ENCODE measurements at places on chromosomes 7 and 10.

- DNase-seq: no peak
These were observed 22.8 kb upstream of the LANCL2 start for GRCh38 chr7:55342216-55342871.

DNA sequence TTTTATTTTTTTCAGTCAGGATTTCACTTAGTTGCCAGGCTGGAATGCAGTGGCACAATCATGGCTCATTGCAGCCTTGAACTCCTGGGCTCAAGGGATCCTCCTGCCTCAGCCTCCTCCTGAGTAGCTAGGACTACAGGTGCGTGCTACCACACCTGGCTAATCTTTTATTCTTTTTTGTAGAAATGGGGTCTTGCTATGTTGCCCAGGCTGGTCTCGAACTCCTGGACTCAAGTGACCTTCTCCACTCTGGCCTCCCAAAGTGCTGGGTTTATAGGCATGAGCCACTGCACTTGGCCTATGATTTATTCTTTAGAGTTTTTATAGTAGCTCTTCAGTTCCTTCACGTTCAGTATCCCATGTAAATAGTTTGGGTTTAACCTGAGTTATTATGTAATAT lies 5.5 kb downstream of the SND1 start:
- no peak for DNase-seq

GRCh38 chr7:84412161-84412969 lies 217.8 kb upstream of the SEMA3A start:
- DNase-seq: no peak

DNA sequence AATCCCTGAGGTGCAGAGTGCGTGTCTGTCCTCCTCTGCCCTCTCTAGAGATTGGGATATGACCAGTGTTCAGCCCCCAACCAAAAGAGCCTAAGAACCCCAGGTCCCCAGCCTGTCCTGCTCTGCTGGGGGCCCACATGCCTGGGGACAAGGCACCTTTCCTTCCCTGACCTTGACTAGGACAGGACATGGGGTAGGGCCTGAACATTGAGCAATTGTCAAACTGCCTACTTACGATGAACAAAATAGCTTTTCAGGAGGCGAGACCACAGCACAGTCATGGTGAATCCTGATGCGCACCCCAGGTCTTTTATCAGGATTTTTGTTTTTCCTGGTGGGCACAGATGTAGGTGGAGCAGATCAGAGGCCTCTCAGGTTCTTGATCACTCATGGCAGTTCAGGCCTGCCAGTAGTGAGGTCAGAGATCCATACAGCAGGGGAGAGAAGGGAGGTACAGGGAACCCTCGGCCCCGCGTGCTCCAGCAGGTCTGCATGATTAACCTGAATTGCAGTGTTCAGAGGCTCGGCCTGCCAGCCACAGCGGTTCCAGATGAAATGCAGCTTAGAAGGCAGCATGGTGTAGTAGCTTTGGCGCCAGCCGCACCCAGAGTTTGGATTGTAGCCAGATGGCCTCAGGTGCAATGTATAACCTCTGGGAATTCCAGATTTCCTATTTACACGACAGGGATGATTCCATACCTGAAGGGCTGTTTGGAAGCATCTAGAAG lies 191.3 kb downstream of the CUX1 start:
- no peak for DNase-seq

- no peak for DNase-seq
These were observed 27.1 kb upstream of the TTYH3 start for GRCh38 chr7:2604608-2605174.

DNA sequence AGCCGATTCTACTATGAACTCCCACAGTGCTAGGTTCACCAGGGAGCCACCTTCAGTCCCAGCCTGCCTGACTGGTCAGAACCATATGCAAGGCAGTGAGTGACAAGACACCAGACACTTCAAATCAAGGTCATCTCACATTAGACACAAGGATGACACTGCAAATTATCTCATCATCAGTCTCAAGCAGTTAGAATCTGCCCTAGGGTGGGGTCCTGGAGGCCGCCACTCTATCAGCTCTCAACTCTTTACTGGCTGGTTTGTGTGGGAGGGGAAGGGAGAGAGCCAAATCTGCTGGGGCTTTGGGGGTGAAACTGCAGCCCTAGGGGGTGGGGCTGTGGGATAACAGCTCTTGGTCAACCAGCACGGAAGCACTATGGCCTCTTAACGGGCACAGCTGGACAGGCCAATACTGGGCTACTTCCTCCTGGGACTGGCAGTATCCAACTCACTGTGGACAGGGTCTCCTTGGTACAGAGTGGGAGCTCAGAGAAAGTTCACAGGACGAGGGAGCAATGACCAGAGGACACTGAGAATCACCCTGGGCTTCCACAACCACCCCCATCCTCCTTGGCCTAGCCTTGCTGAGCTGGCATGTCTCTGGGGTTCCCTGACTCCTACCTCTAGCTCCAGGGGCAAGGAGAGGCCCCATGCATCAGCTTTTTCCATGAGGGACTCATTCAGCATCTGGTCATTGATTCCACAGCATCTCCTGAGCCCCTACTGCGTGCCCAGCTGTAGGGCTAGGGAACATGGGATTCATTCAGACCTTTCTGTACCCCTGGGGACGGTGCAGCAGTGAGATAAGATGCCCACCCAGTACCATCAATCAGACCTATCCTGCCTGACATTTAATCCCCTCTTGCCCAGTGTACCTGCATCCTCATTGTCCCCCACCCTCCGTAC lies 5.4 kb downstream of the GPRIN2 start:
- DNase-seq: no peak

DNA sequence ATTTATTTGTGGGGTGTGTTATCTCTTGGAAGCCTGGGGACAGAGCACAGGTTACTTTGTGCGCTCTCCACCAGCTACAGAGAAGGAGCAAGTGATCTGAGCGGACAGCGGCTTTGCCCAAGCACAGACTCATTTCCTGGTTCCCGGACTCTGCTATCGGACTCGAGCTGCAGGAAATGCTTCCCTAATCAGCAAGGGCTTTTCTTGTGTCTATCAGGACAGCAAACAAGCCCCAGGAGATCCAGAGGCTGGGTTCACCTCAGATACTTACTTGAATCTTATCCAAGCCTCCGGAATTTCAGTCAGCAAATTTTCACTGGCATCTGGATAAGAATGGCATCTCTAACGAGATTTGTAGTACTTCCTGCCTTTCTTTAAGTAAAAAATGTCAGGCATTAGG lies 27.8 kb downstream of the MRC1 start:
- no peak for DNase-seq

DNA sequence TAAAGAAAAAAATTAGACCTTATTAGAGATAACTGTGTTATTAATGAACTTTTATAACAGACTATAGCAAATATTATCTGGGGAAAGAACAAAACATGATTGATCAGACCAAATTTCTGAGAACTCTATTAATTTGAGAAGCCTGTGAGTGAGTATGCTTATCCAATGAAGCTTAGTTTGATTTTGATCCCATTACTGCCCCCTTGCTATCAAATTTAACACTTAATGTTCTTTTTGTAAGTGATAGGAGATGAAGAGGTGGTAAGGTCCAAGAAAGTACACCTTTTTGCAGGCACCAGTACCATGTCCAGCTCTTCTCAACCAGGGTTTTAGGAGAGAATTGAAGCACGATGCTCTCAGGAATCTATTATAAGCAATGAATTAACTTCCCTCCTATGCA lies 49.9 kb downstream of the ZNF365 start:
- DNase-seq: no peak

- no peak for DNase-seq
These were observed 139.2 kb upstream of the RET start for GRCh38 chr10:42937649-42938180.

DNA sequence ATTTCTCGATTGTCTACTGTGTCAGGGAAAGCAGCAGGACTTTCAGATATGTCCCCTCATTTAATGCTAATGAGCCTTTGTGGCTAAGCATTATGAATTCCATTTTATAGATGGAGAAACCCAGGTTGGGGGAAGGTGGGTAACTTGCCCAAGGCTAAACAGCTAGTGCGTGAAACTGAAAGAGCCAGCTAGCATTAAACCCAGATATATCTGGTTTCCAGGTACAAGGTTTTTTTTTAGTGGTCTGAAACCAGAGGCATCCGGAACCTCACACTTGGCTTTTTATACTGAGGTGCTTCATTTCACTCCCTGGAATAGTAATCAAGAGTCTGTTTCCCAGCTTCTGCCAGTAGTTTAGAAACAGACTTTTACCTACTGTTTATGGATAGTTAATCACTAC lies 694.8 kb downstream of the PHTF2 start:
- no peak for DNase-seq

DNA sequence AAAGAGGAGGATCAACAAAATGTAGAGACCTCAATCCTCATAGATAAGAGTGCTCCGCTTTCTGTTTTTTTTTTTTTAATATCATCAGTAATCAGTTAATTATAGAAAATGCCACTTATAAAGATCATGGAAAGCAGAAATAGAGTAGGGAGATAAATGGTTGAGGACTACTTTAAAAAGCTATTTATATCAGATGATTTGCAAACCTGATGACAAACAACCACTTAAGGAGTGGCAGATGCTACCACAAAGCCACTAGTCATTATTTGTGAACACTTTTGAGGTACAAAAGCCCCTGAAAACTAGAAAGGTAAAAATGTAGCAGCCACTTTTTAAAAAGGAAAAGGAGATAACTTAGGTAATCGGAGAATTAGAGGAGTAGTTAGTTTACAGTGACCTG lies 99.0 kb upstream of the CYP26C1 start:
- no peak for DNase-seq

GRCh38 chr7:8998762-8999161 lies 565.4 kb downstream of the NXPH1 start:
- no peak for DNase-seq

GRCh38 chr7:92133133-92133736 lies 1.0 kb downstream of the CYP51A1 start:
- no peak for DNase-seq

GRCh38 chr10:79327090-79327457 lies 20.2 kb upstream of the PPIF start:
- no peak for DNase-seq

GRCh38 chr7:11786186-11786585 lies 45.8 kb downstream of the THSD7A start:
- DNase-seq: no peak

DNA sequence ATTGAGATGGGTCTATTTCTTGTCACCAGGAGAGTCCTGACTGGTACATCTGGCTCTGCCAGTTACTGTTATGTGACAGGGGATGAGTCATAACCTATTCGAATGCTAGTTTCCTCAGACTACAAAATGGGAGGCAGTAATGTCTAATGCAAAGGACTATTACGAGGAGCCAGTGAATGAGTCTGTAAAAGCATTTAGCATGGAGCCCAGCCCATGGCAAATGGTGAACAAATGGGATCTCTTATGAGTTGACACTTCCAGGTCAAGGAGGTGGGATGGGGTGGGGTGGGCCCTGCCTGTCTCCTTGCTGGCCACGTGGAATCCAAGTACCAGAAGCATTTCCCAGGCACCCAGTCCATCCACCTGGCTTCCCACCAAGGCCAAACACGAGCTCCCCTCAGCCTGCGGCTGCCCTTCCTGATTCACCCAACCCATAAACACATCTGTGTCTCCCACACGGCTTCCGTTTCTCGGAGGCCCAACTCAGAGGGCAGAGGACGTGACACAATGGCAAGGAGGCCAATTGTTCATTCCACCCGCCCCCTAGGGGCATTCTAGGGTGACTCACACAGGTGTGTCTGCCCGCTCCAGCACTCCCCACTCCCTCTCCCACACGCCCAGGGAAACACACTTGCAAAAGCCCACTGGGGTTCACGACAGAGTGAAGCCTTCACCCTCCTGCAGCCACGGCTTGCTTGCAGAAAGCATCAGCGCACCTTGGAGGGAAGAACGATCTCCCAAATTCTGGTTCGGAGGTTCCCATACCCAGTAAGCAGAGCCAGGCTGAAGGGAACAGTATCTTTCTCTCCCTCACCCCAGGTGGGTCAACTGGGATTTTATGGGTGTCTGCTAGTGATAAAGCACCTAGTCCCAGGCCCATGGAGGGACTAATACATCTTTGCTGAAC lies 109.8 kb downstream of the SH3PXD2A start:
- DNase-seq: no peak

- DNase-seq: no peak
These were observed 4.7 kb downstream of the LRWD1 start for GRCh38 chr7:102469351-102469971.

- DNase-seq: no peak
These were observed 155.0 kb upstream of the RHOBTB1 start for GRCh38 chr10:61098966-61099365.

- no peak for DNase-seq
These were observed 28.4 kb upstream of the PRKAG2 start for GRCh38 chr7:151905353-151905752.

- DNase-seq: no peak
These were observed 85.9 kb downstream of the USP6NL start for GRCh38 chr10:11525503-11525902.

DNA sequence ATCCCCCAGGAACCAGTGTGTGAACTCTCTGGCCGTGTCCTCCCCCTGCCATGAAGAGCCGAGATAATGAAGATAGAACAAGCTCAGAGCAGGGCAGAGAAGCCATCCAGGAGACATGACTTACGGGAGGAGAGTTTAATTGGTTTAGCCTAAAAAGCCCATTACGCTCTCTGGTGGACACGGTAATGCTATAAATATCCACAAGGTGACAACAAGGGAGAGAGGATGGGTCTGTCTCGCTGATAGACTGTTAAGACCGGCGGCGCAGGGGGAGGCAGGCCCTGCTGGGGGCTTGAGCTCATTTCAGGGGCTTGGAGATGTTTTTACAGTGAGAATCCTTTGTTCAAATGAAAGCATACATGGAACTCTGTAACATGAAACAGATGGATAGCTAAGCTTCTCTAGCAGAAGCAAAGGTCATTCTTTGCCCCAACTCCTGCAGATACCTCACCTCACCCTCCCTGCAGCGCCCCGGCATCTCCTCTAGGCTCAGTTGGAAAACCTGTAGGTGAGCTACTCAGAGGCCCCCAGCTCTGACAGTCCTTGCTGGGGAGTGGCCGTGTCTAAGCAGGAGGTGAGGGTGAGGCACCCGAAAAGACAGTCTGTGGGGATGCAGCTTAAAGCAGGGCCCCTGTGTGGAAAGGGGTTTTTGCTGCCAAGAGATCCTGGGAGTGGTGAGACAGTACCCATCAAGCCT lies 40.8 kb upstream of the LOXL4 start:
- DNase-seq: no peak

DNA sequence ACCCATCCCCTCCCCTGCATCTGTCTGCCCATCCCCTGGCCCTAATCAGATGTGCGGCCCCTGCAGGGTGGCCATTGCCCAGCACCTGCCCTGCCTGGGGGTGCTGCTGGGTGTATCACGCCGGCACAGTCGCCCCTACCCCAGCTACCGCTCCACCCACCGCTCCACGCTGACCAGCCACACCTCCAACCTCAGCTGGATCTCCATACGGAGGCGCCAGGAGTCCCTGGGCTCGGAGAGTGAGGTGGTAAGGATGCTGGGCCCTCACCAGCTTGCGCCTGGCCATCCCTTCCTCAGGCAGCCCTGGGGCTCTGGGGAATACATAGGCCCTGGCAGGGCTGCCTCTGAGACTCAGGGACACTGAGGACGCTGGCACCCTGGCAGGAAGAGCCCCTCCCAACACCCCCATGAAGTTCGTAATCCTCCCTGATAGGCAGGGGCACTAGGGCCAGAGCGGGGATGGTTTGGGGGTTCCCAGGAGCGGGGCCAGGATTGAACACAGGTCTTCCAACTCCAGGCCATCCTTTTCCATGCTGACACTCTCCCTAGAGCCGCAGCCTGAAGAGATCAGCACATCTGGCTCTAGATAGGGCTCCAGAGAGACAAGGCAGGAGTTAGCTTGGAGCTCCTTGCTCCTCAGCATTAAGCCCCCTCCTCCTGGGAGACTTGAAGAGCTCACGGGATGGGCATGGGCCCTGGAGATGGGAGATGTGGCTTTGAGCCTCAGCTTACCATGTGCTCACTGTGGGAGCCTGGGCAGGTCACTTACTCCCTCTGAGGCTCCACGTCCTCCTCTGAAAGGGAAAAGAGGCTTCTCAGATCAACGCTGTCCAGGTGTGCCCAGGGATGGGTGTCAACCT lies 5.9 kb upstream of the LDB3 start:
- no peak for DNase-seq
